CD4-positive, alpha-beta T cell treated with Interleukin-21 for 1 hour (primary cell): ENCODE measurements at places on chromosomes 1 and 21.

- DNase-seq = peak; percentile 52
Observed at GRCh38 chr1:25711555-25712298, 88.3 kb upstream of the SELENON start.

- no peak for DNase-seq
Observed at GRCh38 chr1:67741121-67741520, 56.1 kb downstream of the GADD45A start.

DNA sequence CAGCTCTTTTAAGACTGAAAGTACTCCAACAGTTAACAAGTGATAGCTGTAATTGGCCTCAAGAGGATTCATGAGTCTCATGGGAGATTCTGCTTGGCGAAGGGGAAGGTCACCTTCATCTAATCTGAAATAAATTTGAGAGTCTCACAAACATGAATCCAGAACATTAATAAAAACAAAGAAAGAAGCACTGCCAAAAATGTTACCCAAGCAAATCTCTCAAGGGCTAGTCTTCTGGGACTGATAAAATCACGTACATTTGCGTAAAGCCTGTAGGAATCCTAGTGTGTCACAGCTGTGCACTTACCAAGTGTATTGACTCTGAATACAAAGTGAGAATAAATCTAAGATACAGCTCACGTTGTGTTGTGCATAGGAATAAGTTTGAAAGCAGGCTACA, 21.2 kb upstream of the NUF2 start:
- DNase-seq = no peak

DNA sequence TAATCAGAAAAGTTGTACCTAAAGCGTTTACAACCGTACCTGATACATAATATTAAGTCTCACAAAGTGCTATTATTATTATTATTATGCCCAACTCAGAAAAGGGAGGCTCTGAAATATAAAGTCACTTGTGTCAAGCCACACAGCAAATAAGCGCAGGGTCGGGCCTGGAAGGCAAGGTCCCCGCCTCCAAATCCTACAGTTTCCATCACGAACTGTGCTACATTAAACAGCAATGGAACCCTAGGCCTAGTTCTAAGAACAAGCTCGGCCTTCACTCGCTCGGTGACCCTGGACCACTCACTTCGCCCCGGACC, 549 bp downstream of the PARS2 start:
- DNase-seq = no peak

DNA sequence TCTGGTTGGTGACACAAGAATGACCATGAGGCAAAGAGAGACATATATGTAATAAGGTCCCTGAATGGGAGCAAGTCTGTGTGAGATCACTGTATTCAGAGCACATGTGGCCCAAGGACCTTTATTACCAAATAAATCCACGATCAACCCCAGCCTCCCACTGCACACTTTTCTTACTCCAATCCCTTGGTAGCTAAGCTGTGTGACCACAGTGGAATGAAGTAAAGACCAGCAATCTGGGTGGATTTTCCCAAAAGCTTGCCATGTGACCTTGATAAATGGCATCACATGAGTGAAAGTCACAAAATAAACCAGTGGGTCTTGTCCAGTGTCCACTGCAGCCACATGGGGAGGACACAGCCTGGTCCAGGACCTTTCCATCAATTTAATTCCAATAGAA, 36.7 kb upstream of the TLR5 start:
- no peak for DNase-seq

DNA sequence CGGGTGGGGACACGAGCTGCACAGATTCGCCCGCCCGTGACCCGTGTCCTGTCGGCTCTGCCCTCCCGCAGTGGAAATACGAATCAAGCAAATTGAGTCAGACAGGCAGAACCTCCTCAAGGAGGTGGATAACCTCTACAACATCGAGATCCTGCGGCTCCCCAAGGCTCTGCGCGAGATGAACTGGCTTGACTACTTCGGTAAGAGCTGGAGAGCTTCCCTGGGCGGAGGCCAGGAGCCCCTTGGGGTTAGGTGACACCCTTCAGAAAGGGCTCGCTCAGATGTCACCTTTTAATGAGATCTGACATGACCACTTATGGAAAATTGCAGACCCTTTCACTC, 489 bp downstream of the CDCA8 start:
- DNase-seq = no peak

DNA sequence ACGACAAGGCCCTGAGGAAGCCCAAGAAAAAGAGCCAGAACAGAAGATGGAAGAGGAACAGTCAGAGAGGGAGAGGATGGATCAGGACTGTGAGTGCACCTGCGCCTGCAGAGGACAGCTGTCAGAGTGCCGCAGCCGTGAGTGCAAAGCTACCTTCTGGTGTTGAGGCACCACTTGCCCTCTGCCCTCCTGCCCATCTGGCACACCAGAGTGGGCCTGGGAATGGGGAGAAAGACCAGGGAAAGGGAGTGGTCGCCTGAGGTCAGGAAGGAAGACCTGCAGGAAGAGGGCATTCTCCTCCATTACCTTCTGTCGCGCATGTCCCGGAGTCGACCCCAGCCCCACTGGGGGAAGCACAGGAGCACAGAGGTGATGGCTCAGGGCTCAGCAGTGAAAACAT, 26.2 kb downstream of the VASH2 start:
- DNase-seq = no peak

GRCh38 chr1:54800899-54801759, at the start of gene TTC22:
Gene TTC22, minus strand, starts transcription at chr1:54801323. Its CDS starts 160 bp downstream, at chr1:54801163.
- DNase-seq = peak; percentile 71

- DNase-seq = no peak
Observed at GRCh38 chr1:15418806-15419515, 9.3 kb downstream of the EFHD2 start.

- no peak for DNase-seq
Observed at GRCh38 chr1:43238991-43239469, 30.8 kb upstream of the TMEM125 start.

DNA sequence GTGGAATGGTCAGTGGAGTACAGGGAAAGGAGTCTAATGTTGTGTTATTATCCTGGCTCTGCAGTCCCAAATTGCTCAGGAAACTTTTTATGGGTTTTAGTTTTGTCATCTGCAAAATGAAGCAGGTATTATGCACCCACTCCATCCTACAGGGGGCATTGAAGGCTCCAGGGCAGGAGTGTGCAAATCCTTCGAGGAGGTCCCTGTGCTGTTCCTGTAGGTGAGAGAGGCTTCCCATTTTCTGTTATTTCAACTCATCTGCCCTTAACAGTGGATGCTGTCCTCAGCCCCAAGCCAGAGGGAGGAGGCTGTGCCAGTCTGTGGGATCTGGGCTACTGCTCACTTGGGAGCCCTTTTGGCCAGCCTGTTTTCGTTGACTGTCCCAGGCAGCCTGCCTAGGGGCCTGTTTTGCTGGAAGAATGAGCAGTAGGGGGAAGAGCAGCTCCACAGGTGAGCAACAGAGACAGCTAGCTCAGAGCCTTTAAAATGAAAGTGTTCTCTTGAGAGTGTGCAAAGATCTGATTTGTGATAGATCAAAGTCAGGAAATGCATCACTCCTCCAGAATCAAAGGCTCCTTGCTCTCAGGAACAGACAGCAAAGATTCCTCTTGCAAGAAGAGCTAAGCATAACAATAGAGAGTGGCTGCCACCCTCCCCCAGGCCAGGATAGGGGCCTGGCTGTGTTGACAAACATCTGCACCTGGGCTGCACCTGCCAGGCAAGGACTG, 317.6 kb upstream of the PROX1 start:
- peak; percentile 44 for DNase-seq

DNA sequence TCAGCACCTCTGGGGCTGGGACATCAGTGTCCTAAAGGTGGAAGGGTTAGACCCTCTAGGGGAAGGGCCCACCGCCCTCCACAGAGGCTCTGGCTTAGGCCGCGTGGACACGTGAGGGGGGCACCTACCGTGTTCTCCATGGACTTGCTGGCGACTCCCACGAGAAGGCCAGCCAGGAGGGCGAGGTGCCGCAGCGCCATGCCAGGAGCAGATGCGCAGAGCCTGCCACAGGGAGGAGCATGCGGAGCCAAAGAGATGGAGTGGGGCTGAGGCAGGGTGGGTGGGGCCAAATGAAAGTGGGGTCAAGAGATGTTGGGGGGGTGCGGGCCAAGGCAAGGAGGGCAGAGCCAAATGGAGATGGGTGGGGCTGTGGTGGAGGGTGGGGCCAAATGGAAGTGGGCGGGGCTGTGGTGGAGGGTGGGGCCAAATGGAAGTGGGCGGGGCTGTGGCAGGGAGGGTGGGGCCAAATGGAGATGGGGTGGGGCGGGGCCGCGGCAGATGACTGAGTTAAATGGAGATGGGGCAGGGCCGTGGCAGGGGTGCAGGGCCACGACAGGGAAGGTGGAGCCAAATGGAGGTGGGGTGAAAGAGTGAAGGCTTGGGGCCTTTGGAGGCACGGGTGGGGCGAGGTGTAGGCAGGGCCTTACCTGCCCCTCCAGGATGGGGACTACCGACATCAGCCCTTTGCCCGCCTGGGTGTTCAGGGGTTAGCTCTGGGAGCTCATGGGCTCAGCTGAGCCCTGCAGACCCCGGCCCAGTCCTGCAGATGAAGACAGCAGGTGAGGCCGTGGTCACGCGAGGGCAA, 17.4 kb upstream of the RNF223 start:
- DNase-seq = no peak

DNA sequence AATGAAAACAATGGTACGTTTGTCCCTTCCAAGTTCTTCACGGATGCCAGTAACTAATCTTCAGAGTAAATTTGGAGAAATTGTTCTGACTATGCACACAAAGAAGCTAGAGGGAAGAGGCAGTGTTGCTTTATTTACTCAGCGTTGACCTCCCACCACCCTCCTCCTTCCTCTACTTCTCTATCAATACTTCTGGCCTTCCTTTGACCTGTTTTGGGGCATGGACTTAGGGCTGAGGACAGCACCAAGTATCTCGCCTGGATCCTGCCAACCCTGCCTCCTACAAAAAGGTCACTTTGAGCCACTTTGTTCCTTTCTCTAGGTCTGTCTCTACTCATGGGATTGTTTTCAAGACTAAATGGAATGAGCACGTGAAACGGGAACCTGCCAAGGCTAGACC, 282.6 kb downstream of the DSCAM start:
- DNase-seq = no peak

DNA sequence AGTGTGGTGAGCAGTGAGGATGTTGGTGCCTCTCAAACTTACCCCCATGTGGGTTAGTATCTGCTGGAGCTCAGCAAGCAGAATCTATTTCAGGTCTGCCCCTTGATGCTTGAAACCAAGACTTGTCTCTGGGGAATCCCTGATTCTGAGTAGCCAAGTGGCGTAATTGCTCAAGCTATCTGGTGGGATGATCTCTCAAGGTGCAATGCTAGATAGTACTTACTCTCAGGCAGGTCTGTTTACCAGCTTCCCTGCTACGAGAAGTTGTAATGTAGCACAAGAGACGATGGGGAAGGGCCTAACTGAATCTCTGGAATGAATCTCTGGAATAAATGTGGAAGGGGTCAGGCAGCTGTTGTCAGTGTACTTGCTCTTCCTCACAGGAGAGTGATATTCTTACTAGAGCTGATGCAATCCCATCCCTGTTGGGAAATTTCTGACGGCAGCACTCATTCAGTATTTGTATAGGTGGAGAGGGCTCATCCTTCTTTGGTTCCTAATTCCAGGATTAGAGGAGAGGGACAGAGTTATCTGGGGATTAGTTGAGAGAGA, 65.4 kb downstream of the MACF1 start:
- no peak for DNase-seq

DNA sequence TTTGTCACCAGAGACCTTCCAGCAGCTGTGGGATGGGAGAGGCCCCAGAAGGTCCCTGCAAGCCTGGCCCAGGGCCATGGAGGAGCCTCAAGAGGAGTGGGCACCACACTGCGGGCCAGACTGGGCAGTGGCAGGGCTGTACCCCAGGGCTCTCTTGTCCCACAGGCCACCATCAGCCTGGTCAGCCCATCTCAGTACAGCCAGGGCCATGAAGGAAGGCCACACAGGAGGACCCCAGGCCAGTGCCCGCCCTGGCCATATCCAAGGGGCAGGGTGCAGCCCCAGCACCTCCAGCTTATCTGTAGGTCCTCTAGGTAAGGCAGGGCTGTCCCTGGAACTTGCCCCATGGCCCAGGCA, 3.1 kb upstream of the GNB1 start:
- DNase-seq = no peak

GRCh38 chr1:207807690-207808321, 56.0 kb downstream of the CD46 start:
- DNase-seq = no peak

DNA sequence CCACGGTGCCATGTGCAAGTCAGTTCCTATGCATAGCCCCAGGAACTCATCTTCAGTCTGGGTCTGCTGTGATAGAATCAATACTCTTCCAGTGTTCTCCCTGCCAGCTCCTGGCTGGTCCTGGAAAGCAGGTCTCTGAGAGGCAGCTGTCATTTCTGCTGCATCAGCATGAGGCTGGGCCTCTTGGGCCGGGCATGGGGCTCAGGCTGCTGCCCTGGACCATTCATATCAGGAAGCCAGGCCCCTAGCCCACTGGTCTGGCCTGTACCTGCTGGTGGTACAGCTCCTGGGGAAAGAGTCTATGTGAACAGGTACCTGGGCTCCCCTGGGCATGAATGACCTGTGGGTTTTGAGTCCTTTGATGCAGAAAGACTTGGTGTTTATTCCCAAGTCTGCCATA, 173.6 kb upstream of the CSF3R start:
- no peak for DNase-seq

DNA sequence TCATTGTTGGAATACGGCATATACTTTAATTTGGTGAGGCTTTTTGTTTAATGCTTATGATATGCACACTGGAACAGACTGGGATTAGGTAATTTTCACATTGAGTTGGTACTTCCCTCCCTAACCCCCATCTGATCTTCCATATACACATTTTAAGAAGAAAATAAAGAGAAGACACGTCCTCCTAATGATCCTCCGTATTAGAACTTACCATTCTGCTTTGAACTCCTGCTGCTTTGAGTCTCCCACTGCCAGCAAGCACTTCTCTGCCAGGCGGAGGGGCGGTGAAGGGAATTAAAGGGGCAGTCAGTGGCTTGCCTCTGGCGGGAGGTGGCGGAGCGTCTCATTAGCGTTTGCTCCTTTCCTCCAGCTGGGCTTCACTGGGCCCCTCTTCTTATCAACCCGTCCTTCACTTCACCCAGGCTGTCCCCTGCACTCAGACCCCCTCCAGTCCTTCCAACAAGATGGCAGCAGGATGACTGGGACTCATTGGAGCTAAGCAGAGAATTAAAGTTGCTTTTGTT, 433.4 kb downstream of the KIF26B start:
- DNase-seq = no peak

DNA sequence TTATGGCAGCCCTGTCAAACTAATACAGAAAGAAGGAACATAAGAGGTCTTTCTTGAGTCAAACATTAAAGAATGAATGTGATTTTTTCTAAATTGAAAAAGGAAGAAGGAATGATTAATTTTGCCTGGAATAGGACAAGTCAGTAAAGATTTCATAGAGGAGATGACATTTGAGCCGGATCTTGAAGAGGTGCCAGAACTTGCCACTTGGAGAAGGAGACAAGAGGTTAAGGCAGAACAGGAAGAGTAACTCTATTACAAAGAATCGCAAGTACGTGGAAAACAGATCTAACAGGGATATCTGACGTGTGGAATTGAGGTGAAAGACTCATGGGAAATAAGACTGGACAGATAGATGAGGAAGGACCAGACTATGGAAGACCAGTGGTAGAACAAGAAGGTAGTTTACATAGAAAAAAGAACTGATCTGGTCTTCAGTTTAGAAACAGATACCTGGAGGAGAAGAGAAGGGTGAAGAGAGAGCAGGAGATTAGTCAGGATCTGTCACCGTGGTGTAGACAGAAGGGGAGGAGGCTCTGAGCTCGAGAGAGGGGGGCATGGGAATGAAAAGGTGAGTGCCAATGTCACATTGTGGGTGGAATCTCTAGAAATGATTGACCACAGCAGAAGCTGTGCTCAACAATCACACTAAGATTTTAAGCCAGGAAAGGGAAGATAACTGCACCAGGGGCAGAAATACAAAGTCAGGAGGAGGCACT, 32.5 kb downstream of the RHOU start:
- DNase-seq = no peak
